CD4-positive, alpha-beta T cell treated with Interleukin-17A for 4 hours (primary cell): ENCODE measurements at places on chromosomes 3 and 15.
A peak's percentile ranks its signal among the peaks of the same experiment; 100 is the strongest.

- DNase-seq, result no peak
These were observed 42.5 kb upstream of the MME start for GRCh38 chr3:155037508-155038202.

GRCh38 chr3:193942516-193943055 is 193.4 kb upstream of the HES1 start:
- DNase-seq, result no peak

- no peak for DNase-seq
These were observed 131.3 kb upstream of the KCNMB2 start for GRCh38 chr3:178404961-178405360.

- DNase-seq, result peak; percentile 51
These were observed at the start of gene CELSR3 for GRCh38 chr3:48662753-48663488. Gene CELSR3, minus strand, starts transcription at chr3:48662886. Its CDS starts 252 bp downstream, at chr3:48662634.

- no peak for DNase-seq
These were observed 67.1 kb downstream of the MAGI1 start for GRCh38 chr3:65971293-65972252.

DNA sequence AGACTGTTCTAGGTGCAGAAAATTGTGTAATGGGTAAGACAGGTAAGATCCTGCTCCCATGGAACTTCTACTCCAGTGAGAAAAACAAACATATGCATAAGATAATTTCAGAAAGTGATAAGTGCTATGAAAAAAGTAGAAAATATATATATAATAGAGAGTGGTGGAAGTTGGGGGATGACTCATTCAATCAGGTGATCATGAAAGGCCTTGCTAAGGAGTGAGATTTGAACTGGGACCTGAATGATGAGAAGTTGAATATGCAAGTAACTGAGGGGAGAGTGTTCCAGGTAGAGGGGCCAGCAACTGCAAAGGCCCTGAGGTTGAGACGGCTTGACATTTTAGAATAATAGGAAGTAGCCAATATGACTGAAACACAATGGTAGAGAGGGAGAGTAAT is 92.3 kb upstream of the TNIK start:
- no peak for DNase-seq

DNA sequence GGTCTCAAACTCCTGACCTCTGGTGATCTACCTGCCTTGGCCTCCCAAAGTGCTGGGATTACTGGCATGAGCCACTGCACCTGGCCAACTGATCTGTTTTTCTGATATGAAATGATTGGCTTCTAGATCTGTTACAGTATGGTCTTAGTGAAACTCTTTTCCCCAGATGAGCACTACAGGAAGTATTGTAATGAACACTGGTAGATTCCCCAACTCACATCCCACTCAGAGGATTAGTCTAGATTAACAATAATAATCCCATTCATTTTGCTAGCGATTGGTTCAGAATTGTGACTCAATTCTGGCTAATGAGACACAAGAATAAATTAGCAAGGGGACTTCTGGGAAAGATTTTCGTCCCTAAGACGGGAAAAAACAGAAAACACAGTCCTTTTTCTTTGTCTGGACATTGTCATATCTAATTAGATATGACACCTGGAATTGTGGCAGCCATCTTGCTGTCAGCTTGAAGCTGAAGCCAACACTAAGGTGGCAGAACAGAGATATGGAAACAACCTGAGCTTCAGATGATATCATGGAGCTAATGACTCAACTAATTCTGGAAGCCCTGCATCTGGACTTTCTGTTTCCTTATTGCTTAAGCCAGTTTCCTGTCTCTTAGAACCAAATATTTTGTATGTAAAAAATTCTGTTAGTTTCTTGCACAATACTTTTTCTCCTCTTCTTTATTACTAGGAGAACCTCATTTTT is 17.4 kb upstream of the NPTN start:
- no peak for DNase-seq

DNA sequence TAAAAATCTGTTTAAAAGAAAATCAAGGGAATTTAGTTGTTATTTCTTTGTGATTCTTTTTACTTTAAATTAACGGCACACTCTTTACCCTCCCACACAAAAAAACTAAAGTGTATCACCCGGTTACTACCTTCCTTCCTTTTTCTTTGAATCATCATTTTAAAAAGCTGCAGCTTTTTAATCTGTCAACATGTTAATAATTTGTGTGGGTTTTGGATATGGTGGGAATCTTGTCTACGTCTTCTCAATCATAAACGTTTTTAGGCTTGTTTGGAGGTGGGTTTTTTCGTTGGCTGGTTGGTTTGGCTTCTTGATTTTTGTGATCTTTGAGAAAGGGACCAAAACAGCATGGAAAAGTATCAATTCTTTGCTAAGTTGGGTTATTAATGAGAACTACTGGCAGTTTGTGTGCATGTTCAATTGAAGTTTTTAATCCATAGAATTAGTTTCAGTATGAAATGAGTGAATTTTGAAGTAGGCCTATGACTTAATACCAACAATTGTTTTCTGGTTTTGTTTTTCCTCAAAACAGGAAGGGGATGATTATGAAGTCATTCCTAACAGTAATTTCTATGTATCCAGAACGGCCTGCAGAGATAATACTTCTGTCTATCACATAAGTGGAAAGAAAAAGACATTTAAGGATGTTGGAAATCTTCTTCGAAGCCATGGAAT is 4.5 kb downstream of the SMC4 start:
- DNase-seq, result no peak

GRCh38 chr15:82799183-82799841 is 6.6 kb downstream of the FSD2 start:
- DNase-seq, result no peak

- no peak for DNase-seq
These were observed 109.3 kb upstream of the MRPS22 start for GRCh38 chr3:139234491-139234890.

- DNase-seq, result no peak
These were observed 36.2 kb downstream of the PEX5L start for GRCh38 chr3:180000500-180000899.

- no peak for DNase-seq
These were observed 3.1 kb upstream of the C3orf33 start for GRCh38 chr3:155809181-155809580.

DNA sequence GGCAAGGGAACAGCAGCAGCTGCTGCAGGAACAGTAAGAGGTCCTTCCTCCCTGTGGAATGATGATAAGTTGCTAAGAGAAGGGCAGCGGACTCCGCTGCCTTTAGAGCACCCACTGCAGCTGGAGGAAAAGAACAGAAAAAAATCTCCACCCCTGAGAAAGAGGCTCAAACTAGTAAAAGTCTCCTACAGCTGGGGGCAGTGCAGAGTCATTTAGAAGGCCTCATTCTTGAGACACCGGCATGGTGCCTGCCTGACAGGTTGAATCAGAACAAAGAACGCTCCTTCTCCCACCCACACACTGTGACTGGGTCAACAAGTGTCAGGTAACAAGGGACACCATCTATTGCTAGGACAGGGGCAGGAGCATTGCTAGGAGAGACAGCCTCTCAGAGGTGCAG is 188.4 kb downstream of the ABHD5 start:
- DNase-seq, result no peak

DNA sequence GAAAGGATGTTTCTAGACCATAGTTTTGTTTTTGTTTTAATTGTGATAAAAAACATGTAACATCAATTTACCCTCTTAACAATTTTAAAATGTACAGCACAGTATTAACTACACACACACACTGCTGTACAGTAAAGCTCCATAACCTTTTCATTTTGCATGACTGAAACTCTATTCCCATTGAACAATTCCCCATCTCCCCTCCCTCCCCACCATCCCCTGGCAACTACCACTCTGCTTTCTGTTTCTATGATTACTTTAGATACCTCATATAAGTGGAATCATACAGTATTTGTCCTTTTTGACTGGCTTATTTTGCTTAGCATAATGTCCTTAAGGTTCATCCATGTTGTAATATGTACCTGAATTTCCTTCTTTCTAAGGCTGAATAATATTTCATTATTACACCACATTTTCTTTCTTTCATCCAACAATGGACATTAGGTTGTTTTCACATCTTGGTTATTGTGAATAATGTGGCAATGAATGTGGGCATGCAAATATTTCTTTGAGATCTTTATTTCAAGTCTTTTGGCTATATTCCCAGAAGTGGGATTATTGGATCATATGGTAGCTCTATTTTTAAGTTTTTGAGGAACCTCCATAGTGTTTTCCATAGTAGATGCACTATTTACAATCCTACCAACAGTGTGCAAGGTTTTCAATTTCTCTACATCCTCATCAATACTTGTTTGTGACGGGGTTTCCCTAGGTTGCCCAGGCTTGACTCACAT is 10.7 kb downstream of the CHST14 start:
- no peak for DNase-seq

DNA sequence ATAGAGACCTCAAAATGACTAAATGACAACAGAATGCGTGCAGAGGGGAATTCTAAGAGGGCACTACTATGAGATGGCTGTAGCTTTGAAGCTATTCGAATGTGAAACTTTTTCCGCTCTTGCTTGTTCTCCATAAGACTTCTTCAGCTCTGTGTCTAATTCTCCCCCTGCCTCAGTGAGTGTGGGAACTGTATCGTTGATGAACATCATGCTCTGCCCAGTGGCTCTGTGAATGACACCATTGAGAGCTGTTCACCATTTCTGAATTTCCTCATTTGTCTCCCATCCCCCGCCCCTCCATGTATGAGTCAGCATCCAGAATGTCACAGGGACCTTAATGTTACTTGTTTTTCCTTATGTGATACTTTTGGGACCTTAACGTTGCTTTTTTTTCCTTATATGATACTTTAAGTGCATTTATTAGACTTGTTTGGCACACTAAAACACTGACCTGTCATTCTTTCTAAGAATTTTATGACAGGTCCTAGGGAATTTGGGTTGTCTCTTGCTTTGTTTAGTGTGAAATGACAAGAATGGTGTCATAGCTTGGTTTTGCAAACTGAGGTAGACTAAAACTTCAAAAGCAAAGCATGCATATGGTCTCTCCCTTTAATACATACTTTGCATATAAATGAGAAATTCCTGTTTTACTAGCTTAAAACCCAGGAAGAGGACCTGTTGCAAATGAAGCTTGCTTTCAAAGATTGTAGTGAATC is 99.6 kb downstream of the FNDC3B start:
- peak; percentile 49 for DNase-seq

GRCh38 chr3:41575724-41576123 is 376.4 kb downstream of the CTNNB1 start:
- DNase-seq, result no peak

GRCh38 chr15:99507504-99508310 is 58.1 kb upstream of the MEF2A start:
- DNase-seq, result no peak

DNA sequence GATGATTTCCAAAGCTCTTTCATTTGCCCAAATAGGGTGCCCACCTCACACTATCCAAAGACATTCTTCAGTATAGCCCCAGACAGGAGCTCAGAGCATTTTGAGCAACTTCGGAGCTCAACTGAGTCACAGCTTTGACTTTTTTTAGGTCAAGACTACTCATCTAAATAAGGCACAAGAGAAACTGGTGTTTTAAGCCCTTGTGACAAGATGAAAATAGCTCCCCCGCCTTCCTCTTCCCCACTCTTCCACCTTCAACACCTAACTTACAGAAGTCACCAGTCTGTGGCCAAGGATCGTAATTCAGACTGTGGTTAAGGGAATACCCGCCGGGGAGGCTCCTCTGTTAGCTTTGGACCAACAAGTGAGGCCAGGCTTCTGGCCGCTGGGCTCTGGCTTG is 60.4 kb upstream of the CA12 start:
- DNase-seq, result no peak

- DNase-seq, result no peak
These were observed 28.3 kb upstream of the ALDH1L1 start for GRCh38 chr3:126208606-126209256.

DNA sequence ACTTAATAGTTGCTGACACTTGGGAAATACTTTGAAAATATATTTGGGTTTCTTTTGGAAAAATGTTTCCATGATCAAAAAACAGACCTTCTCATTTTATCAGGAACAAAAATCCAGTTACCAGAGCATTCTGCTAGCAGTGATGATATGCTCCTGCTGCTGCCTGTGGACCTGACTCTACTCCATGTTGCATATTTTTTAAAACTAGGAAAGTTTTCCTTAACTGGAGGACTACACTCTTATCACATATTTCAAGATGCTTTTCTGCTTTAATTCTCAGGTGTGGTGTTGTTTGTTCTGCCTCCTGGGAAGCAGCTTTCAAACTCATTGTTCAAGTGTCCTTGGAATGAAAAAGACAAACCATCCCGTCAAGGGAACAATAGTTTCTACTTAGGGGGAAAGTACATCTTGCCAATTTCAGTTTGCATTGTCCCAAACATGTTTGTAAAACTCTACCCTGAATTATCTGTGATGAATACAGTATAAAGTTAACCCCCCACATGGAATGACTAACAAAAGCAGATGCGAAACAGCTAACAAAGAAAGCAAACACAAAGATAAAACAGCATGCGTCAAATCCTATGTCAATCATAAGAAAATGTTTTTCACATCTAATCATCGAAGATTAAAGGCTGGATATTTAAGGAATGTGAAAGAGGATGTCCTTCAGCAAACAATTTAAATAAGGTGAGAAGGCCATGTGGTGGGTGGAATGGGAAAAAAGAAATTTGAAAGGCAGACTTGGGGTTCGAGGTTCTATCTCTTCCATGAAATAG is 40.1 kb upstream of the PSMD6 start:
- DNase-seq, result no peak

GRCh38 chr15:83057002-83057401 is 10.1 kb downstream of the BTBD1 start:
- no peak for DNase-seq

DNA sequence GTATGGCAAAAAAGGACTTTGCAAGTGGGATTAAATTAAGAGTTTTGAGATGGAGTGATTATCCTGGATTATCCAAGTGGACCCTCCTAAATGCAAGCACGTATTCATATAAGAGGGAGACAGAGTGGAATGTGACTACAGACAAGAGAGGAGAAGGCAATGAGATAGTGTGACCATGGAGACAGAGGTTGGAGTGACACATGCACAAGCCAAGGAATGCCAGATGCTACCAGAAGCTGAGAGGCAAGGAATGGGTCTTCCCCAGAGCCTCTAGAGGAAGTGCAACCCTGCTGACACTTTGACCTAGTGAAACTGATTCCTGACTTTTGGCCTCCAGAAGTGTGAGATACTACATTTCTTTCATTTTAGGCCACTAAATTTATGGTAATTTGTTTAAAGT is 117.2 kb downstream of the UACA start:
- no peak for DNase-seq

DNA sequence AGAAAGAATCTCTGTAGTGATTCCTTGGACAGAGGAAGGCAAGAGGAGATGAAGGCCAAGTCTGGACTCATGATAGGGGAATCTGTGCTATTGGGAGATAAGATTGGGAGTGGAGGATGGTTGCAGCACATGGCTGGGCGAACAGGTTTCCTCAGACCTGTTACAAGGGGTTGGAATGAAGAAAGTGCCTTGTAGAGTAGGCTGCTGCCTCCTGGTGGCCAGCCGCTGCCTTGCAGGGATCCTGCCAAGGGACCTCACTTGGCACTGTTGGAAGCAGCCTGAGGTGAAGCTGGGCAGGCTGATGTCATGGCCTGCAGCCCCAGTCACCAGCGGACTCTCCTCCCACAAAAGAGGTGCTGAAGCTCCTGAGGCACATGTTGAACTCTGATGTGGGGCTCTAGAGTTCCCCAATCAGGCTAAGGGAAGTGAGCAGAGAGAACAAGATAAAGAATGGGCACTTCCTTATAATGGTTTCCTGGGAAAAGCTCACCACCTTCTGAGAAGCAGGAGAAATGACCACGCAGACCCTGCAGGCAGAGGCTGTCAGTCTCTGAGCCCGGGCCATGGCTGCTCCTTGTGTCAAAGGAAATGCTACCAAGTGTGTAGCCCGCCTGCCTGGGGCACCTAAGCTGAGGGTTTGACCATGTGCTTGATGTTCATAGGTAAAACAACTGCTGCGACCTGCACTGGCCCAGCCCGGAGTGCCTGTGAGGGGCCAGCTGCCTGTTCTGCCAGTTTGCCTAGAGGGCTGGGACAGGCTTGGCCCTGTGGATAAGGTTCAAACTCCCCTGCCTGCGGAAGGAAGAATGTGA is 1.6 kb upstream of the TEX264 start:
- DNase-seq, result peak; percentile 86
